Stimulated activated CD4-positive, alpha-beta T cell treated with anti-CD3 and anti-CD28 coated beads, TNF-alpha, amount 100 ng/mL, for 24 hours (primary cell): ENCODE measurements at places on chromosomes 12 and 14.

- DNase-seq, result peak; percentile 79
Measured at GRCh38 chr14:106268013-106268727, 741.8 kb downstream of the TMEM121 start.

DNA sequence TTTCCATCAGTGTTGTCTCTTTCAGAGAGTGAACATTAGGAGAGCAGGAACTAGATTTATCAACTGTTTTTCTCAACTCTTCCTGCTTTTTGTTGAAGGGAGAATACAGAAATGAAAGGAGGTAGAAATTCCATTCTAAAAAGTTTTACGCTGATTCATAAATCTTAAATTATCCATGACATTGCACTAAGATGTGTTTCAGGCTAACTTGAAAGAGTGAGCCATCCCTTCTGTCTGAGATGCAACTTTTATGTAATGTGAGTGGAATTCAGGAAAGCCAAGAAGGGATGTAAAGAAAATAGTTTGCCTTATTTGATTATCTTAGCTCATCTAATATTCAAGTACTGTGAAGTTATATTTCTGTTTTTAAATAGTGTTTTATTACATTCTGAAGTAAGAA, 349.5 kb upstream of the RGS6 start:
- no peak for DNase-seq

GRCh38 chr12:14843425-14843887, at the start of gene ART4:
Gene ART4, minus strand, starts transcription at chr12:14843526. Its CDS starts 413 bp downstream, at chr12:14843113.
- no peak for DNase-seq

- no peak for DNase-seq
Measured at GRCh38 chr12:123990511-123990910, 17.5 kb downstream of the ZNF664 start.

- no peak for DNase-seq
Measured at GRCh38 chr14:38730420-38730819, 372.6 kb downstream of the SEC23A start.

DNA sequence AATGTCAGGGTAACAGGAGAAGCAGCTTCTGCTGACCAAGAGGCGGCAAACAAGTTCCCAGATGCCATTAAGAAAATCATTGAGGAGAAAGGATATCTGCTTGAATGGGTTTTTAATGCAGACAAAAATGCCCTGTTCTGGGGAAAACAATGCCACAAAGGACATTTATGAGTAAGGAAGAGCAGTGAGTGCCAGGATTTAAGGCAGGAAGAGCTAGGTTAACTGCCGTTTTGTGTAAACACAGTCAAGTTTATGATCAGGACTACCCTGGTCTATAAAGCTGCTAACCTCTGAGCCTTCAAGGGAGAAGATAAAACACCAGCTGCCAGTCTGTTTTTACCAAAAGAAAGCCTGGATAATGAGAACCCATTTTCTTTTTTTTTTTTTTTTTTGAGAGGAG, 8.5 kb downstream of the MAPKAPK5 start:
- DNase-seq, result no peak

GRCh38 chr12:28879379-28879778, 269.7 kb upstream of the FAR2 start:
- DNase-seq, result no peak

GRCh38 chr12:44835641-44836379, 40.3 kb downstream of the NELL2 start:
- no peak for DNase-seq

- no peak for DNase-seq
Measured at GRCh38 chr12:109448707-109449390, 28.3 kb downstream of the KCTD10 start.

- DNase-seq, result no peak
Measured at GRCh38 chr14:69332782-69333395, 65.2 kb downstream of the ERH start.

DNA sequence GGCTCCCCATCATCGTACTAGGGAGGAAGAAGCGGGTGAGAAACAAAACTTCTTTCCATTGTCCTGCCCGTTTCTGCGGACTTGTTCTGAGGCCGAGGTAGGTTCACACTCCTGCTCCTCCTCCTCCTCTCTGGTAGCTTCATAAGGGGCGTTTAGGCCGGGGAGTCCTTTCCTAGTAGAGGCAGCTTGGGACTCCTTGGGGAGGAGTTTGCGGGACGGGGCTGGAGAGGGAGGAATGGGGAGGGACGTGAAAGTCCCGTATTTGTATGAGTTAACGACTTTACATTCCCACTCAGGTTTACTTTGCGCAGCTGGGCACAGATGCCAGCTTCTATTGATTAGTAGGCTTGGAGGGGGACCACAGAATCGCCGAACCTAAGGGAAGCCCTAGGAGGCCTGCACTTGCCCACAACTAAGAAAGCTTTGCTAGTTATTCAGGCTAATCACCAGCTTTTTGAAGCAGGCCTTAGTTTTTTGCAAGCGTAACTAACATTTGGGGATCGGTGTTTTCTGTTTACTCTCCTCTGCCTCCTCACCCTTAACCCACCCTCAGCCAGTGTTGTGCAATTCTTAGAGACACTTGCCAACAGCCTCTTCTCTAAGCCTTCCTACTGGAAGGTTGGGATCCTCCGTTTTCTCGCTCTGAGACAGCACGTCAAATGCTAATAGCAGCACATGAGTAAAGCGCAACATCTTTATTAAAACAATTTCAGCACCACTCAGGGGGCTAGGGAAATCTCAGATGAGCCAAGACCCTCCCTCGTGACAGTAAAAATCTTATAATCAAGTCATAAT, 499 bp downstream of the RNASE4 start:
- no peak for DNase-seq

DNA sequence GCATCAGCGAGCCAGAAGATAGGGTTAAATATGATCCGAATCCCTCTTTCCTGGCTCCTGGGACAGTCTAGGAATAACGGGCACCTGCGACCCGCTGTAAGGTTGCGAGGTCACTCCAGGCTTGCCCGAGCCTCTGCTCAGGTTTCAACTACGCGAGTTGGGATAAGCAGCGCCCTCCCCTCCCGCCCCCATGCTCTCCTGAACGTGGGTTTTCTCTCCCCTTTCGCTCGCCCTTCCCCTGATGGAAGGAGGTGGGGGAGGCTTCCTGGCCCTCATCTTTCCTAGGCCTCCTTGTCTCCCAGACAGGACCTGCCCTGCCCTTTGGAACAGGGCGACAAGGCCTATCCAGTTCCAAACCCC, 753 bp upstream of the ATP5MC2 start:
- DNase-seq, result peak; percentile 16

- DNase-seq, result peak; percentile 10
Measured at GRCh38 chr14:47278233-47278842, 397.1 kb downstream of the MDGA2 start.

DNA sequence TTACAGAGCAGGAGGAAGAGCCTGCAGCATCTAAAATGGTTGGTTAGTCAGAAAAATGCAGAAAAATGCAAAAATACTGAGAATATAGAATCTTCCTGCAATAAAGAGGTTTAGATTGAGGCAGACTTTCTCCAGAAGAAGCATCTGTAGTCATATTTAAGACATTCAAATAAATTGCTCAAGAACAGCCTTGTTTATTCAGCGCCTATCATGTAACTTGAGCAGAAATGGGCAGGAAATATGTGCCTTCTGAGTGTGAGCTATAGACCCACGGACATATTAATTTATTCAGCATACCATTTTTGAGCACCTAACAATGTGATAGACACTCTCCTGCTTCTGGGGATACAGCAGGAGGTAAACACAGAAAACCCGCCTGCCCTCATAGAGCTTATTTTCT, 102.0 kb upstream of the HIF1A start:
- DNase-seq, result no peak

DNA sequence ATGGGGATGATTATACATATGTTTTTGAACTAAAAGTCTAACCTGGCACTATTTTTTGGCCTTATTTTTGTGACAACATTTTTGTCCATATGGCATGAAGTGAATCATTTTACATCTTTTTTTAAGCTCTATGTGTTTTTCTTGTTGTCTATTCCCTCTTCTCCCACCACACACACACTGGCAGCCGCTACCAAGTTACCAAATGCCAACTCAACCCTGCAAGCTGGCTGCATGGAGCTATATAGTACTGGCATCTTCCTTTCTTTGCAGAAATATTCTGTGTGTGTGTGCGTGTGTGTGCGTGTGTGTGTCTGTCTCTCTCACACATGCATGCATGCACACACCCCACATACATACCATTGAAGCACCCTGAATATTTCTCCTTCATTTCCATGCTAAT, 278.9 kb upstream of the SOX5 start:
- DNase-seq, result no peak

- DNase-seq, result no peak
Measured at GRCh38 chr14:68952531-68953195, 26.4 kb downstream of the ACTN1 start.

DNA sequence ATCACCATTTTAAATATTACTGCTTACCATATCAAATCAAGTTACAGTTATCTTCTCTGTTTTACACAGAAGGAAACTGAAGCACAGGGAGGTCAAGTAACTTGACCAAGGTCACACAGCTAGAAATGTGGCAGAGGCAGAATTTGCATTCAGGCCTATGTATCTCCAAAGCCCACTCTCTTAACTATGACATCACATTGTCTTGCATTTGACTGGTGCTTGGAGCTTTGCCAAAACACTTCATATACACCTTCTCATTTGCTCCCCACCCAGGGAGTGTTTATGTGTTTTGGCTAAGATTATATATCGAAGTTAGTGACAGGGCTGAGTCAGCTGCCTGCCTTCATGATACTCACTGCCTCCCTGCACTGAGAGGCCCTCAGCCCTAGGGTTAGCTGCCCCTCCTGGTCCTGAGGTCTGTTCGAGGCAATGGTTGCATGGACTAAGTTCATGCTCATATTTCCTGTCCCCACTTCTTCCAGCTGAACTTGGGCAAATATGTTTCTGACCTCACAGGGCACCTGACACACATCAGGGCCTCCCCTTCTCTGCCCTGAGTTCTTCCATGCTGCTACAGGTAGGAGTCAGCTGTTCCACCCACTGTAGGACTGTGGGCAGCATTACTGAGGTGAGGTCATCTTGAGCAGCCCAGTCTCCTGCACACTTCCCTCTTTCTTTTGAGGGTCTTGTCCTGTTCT, 1.8 kb downstream of the GALNT6 start:
- DNase-seq, result no peak

DNA sequence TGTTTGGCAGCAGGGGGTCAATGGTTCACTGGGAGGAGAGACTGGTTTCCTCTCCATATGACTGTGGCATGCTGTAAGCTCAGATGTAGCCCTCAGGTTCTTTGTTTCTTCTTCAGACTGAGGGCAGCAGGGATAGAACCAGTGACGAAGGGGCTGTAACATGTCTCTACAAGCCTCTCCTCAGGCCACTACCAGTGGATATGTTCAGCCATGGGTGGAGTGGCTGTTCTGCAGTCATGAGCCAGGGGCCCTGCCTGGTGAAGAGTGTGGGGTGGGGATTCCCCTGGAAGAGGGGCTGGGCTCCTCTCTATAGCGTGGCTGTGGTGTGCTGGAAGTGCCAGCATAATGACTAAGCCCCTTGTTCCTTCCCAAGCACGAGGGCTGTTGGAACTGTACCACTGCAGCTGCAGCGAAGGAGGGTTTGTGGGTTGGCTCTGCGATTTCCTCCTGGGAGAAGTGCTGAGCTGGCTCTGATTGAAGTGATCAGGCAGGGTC, 55.8 kb downstream of the CMAS start:
- DNase-seq, result no peak

GRCh38 chr14:105173901-105174894, 5.6 kb upstream of the JAG2 start:
- DNase-seq, result no peak

- DNase-seq, result no peak
Measured at GRCh38 chr14:67485501-67486095, 2.9 kb downstream of the TMEM229B start.

DNA sequence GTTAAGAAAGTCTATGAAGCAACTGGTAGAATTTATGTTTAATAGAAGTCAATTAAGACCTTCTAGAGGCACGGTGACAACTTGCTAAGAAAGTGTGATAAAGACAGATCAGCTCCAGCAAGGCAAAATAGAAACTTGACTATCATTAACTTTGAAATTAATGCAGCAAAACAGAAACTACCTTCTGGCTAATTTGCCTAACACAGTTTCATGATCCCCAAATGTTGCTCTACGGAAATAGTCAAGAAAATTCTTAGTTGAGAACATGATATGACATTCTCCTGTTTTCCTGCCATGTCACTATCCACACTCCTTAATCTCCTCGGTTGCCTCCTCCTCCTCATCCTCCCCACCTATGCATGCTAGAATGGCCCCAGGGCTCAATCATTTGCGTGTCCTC, 4.2 kb downstream of the DENND5B start:
- DNase-seq, result no peak

- DNase-seq, result no peak
Measured at GRCh38 chr14:48690349-48690748, 895.8 kb downstream of the RPS29 start.

GRCh38 chr12:10967409-10967808, 19.3 kb downstream of the TAS2R50 start:
- no peak for DNase-seq
